Fibroblast of skin of right biceps (primary cell): ENCODE measurements at places on chromosomes 7 and 10.

- peak; percentile 22 for DNase-seq
These were observed 851.0 kb downstream of the KCNMA1 start for GRCh38 chr10:76786504-76787072.

DNA sequence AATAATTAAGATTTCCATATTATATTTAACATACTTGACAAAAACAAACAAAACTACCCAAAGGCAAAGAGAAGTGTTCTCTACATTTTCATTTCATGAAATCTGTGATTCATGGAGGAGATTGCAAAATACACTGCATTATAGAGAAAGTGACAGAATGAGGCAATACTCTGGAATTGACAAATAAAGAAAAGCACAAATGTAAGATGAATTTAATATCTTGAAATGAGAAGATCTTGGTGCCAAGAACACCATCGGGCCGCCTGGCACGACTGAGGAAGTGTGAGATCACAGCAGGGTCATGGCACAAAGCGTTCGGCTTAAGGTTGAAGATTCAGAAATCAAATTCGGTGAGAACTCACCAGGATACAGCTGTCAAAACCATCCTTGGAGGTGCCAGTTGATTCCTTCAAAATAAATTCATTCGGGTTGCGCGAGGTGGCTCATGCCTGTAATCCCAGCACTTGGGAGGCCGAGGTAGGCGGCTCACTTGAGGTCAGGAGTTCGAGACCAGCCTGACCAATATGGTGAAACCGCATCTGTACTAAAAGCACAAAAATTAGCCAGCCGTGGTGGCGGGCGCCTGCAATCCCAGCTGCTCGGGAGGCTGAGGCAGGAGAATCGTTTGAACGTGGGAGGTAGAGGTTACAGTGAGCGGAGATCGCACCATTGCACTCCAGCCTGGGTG, 174.0 kb upstream of the PFKP start:
- DNase-seq = no peak

GRCh38 chr7:11319491-11320274, 346.0 kb downstream of the PHF14 start:
- DNase-seq = peak; percentile 12

DNA sequence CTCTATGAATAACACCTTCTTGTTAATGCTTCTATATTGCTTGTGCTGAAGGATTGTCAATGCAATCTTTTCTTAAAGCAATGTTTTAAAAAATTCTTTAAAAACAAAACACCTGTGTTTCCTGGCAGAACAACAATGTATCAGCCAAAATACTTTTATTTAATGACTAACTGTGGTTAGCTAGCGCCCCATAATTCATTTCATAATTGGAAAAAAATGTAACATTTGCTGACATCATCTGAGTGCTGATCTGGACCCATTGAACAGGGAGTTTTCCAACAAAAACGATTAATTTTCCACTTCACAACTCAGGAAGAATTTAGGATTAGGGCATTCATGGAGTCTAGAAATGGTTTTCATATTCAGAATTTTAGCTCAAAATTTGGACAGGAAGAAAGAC, 137.6 kb upstream of the CDK6 start:
- DNase-seq = peak; percentile 74

GRCh38 chr10:69477968-69478597, 26.8 kb downstream of the TSPAN15 start:
- no peak for DNase-seq
